ENCODE measurements at places on chromosomes 6 and 20.

DNA sequence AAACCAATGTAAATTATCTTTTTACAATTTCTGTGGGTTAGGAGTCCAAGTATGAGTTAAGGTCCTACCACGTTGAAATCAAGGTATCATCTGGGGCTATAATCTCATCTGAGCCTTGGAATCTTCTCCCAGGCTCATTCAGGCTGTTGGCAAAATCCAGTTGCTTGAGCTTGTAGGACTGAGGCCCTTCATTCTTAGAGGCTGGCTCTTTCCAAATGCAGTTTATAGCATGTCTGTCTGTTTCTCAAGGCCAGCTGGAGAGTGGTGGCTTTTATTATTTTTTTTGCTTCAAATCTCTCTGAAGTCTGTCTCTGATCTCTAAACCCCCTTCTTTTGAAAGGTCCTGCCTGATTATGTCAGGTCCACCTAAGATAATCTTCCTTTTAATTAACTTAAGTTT, 177.2 kb upstream of the ASCC3 start:
- DNase-seq = no peak

DNA sequence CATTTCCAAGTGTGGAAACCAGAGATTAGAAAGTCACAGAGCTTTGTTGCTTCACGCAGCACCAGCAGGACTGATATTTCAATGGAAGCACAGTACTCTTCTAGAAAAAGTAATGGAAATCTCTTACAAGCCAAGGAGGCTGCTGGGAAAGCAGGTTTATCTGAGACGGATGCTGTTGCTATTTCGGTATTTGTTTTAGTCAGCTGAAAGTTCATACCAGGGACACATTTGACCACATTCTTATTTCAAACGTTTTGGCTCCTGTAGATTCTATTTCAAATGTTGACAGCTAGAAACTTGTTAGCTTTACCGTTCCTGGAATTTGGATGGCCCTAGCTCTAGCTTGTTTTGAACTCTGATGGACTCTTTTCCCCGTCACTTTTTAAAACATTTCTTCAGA, 3.7 kb upstream of the TMEM242 start:
- no peak for DNase-seq

DNA sequence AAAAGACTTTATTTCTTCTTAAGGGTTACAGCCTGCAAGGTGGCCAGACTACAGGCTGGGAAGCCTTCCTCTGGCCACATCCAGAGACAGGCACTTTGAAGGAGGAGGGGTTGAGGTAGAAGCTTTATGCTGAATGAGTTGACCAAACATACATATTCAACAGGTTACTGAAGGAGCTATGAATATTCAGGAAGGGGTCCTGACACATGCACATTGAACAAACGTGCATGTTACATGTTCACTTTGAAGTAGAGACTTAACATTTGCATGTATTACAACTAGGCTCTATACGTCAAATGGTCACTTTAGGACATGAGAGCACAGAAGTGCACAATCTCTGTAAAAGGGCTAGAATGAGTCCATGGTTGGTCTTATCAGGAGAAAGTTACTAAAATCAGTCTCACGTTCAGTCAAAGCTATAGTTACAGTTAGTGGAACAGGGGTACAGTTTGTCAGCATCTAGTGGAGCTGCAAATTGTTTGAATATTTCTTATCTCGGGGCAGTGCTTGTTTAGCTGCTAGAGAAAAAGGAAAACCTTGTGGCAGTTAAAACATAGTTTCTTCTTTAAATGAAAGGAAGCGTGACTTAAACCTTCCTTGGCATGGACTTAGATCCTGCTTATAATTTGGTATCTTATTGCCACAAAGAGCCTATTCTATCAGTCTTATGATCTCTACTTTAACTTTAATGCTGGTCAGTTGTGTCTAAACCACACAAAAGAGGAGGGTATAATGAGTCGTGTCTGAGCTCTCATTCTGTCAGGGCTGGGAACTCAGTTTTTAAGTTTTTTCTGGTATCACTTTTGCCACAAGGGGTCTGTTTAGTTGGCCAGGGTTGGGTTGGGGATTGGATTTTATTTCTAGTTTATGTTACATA, 4.6 kb upstream of the ZSCAN9 start:
- no peak for DNase-seq

GRCh38 chr6:14799928-14800327, 445.9 kb upstream of the JARID2 start:
- DNase-seq = peak; percentile 43

DNA sequence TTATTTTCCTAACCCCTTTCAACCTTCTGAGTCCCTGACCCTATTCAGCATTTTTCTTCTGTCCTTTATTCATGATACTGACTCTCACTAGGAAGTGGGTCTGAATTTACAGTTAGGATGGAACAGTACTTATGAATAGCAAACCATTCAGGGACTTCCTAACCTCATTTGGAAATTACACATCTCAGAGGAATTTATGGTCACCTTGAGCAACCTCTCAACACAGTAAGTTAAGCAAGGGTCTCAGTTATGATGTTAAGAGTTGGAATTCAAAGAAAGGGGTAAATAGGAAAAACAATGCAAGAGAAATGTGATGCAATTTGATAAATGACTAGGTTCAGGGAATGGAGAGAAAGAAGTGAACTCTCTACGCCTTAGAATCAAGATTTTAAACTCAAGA, 97.3 kb downstream of the GPR6 start:
- no peak for DNase-seq

DNA sequence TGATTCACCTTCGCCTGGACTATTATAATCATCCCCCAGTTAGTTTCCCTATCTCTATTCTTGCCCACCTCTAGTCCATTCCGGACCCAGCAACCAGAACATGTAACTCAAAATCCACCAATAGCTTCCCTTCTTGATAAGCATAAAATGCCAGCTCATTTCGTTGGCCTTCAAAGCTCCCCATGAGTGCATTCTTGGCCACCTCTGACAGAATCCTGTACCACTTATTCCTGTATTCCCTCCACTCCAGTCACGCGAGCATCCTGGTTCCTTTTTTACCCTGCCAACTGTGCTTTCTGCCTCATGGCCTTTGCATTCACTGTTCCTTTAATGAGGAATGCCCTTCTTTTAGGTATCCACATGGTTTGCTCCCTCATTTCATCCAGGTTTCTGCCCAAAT, 36.7 kb downstream of the CYP24A1 start:
- no peak for DNase-seq

GRCh38 chr20:48724891-48725554, 102.8 kb downstream of the PREX1 start:
- no peak for DNase-seq

GRCh38 chr6:7562769-7563168, 21.3 kb downstream of the DSP start:
- no peak for DNase-seq

- no peak for DNase-seq
Observed at GRCh38 chr6:165817148-165817547, 154.1 kb upstream of the PDE10A start.

DNA sequence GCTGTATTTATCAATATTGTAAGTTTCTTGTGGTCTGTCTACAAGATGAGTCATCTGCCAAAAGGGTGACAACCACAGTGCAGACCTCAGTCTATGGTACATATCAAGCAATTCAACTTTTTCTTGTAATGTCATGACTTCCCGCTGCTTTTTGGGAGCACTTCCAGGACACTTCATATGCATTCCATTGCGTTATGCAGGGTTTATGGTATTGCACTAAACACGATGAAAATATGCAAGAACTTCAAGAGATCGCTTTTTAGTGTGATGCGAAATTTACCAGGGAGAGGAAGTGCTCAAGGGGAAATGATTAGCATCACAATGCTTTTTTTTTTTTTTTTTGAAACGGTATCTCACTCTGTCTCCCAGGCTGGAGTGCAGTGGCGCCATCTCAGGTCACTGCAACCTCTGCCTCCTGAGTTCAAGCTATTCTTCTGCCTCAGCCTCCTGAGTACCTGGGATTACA, 166.5 kb downstream of the TFAP2A start:
- DNase-seq = peak; percentile 46

DNA sequence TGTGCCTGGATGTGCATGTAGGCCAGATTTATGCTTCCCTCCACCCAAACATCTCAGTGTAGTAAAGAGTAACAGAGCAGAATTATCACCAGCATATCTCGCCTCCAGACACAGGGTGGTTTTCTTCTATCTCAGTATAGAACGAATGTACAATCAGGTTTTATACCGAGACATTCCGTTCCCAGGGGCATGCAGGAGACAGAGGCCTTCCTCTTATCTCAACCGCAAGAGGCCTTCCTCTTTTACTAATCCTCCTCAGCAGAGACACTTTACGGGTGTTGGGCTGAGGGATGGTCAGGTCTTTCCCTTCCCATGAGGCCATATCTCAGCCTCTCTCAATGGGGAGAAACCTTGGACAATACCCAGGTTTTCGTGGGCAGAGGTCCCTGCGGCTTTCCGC, 36.4 kb upstream of the MC3R start:
- DNase-seq = no peak

DNA sequence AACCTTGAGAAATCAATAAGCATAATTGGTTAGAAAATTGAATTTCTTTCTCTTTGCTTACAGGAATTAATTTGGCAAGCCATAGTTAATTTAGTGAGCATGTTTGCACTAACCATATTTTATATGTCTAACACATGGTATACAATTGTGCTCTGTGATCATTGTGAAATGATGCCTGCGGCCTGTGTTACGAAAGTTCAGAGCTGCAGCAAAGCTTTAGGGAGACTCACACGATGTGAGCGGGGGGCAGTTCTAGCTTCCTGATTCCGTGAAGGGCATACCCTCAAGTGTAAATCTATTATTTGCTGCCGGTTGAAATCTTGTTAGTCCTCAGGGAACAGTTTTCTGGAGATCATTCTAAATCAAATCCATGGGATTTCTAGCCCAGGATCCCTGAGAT, 25.5 kb upstream of the ADTRP start:
- no peak for DNase-seq

DNA sequence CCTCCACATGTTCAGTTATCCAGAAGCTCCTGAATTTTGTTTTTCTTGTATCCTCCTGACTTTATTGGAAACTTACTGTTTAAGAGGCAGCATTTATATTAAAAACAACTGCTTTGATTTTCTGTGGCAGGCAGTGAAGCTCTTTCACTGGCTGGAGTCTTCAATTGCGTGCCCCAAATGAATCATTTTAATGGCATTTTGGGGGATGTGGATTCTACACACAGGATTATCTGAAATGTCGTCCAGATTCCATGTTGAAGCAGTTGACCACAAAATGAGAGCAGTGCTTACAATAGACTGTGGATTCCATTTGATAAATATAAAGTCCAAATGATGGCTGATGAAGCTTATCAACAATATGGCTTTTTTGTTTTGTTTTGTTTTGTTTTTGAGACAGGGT, 41.0 kb upstream of the HIVEP1 start:
- no peak for DNase-seq

DNA sequence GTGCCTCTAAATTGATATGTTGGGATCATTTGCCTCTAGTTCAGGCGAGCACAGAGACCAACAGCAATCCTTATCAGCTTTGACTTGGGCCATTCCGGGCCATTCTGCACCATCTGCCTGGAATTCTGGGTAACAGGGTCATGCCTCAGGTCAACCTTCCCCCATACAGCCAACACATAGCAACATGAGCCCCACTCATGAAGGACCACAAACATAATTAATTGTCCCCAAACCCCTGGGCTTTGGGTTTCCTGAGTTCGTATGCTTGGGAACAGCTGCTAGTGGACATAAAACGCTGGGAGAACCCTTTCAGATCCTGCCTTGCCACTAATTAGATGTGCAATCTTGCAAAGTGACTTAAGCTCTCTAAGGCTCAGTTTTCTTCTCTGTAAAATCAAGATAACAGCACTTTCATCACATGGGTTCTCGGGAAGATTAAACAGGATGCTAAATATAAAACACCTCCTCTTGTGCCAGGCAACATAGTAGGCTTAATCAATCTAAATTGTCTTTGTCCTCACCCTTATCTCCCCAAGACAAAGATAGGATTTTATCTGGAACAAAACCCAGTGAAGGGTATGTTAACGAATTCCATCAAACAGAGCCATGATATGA, 426.5 kb downstream of the CD83 start:
- DNase-seq = no peak

Measured in WTC11 (cell line).